ENCODE measurements at places on chromosomes 12 and 14.

DNA sequence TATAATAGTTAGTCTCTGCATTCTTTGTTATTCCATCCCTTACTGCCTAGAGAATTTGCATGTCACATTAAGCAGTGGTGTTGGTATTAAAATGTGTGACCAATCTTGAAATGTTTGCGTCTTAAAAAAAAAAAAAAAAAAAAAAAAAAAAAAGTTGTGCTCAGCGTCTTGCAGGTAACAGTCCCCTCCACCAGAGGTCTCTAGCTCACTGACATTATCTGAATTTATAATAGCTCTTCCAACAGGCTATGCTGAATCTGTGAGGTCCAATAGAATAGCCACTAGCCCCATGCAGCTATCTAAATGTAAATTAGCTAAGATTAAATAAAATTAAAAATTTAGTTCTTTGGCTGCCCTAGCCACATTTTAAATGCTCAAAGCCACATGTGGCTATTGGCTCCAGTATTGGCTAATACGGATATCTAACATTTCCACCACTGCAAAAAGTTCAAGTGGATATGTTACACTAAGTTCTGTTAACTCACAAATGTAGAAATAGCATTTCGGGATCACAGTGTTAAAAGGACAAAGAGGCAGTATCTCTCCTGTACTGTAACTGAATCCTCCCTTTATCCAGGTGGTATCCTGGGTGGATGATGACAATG is 28.7 kb downstream of the NKX2-8 start:
- H3K4me3 ChIP-seq: no peak overlapping the region
- H3K27ac ChIP-seq: no peak overlapping the region
- peak; percentile 49 for DNase-seq
- no peaks in the 10 kb centered on the region for H3K36me3 ChIP-seq

DNA sequence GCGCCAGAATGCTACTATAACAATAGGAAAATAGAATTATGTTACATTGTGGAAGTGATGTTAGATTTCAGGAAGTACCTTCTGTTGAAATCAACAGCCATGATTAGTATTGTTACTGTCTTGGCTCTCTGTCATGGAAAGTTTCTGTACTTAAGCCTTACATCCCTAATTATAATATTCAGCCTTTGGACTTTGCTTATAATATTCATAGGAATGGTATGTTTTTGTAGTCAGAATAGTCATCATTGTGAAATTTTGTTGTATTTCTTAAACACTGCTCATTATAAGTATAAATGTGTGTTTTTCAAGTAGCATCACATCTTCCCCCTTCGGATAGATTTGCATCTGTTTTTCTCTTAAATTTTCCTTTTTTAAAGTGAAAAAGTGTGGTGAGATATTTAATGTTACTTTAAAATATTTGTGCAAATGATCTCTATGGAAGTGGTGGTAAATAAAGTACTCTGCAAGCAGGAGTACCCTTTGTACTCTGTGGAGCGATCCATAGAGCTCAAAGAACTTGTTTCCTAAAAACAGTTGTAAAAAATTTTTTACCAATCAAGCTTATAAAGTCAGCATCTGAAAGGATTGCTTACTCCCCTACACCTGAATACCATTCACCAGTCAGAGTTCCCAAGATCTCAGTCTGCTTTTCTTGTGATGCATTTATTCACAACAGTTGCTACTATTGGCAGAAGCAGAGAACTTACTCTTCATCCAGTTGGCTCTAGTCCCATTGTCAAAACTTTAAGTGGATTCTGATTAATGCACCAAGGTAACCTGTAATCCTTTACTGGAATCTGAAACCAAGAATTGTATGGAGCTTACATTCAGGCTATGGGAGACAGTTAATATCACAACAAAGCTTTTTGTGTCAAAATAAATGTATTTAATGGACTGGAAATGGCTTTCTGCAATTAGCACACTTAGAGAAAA is 87.8 kb downstream of the RIC8B start:
- DNase-seq: peak; percentile 9
- no peaks in the 10 kb centered on the region for H3K27me3 ChIP-seq
- H3K4me1 ChIP-seq: no peaks in the 10 kb centered on the region
- no peak overlapping the region for H3K4me3 ChIP-seq
- H3K36me3 ChIP-seq: no peaks in the 10 kb centered on the region
- no peak overlapping the region for H3K27ac ChIP-seq

GRCh38 chr12:109731231-109731731 is 17.7 kb downstream of the FAM222A start:
- H3K36me3 ChIP-seq: no peaks in the 10 kb centered on the region
- no peaks in the 10 kb centered on the region for H3K4me1 ChIP-seq
- no peak overlapping the region for H3K27ac ChIP-seq

- no peak overlapping the region for H3K27ac ChIP-seq
- H3K4me3 ChIP-seq: no peak overlapping the region
- no peaks in the 10 kb centered on the region for H3K4me1 ChIP-seq
- H3K36me3 ChIP-seq: no peaks in the 10 kb centered on the region
- peak; percentile 70 for DNase-seq
These were observed 357.1 kb upstream of the MGAT4C start for GRCh38 chr12:86613311-86613710.

GRCh38 chr12:59579631-59580030 is 16.2 kb upstream of the SLC16A7 start:
- no peaks in the 10 kb centered on the region for H3K27me3 ChIP-seq
- no peak for DNase-seq
- H3K4me1 ChIP-seq: no peaks in the 10 kb centered on the region
- H3K27ac ChIP-seq: no peak overlapping the region

- H3K36me3 ChIP-seq: peaks cover 2% of the 10 kb centered on the region
- no peaks in the 10 kb centered on the region for H3K4me1 ChIP-seq
- H3K27me3 ChIP-seq: no peaks in the 10 kb centered on the region
These were observed 15.3 kb downstream of the PDE3A start for GRCh38 chr12:20383612-20384011.

DNA sequence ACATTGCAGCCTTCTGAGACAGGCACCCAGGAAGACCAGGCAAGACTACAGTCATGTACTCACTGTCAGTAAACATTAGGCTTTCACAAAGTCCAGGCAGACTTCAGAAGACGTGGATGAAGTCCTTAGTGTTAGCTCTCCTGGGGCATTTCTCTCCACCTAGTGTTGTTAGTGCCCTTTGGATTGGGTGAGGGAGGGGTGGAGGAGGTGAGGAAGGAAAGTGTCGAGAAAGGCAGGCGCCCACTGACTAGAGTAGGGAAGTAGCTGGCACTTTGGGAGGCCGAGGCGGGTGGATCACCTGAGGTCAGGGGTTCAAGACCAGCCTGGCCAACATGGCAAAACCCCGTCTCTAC is 20.2 kb downstream of the TMEM229B start:
- no peak overlapping the region for H3K4me3 ChIP-seq
- H3K27ac ChIP-seq: no peak overlapping the region
- H3K36me3 ChIP-seq: no peaks in the 10 kb centered on the region
- DNase-seq: no peak
- peaks cover 5% of the 10 kb centered on the region for H3K27me3 ChIP-seq

- DNase-seq: no peak
- no peaks in the 10 kb centered on the region for H3K27me3 ChIP-seq
- H3K4me3 ChIP-seq: no peak overlapping the region
- no peaks in the 10 kb centered on the region for H3K36me3 ChIP-seq
These were observed 80.8 kb downstream of the GALNT9 start for GRCh38 chr12:132248453-132249167.

DNA sequence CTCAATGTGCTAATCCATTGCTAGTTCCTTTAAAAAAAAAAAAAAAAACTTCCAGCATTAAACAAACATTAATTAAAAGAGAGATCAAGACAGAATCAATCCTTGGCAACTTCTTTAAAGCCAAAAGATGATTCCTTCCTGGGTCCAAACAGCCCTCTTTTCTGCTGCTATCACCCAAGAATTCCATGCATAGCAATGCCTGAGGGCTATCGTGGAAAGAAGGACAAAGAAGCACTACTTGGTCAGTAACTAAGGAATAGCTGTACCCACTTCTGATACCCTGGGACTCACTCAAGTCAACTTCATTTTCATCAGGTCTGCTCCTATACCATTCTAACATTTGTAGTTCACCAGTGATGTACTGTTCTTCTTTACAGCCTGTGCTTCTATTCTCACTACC is 51.8 kb downstream of the SLC38A2 start:
- H3K27me3 ChIP-seq: no peaks in the 10 kb centered on the region
- H3K4me1 ChIP-seq: peaks cover 10% of the 10 kb centered on the region
- H3K27ac ChIP-seq: no peak overlapping the region
- no peak for DNase-seq
- no peak overlapping the region for H3K4me3 ChIP-seq
- H3K36me3 ChIP-seq: no peaks in the 10 kb centered on the region

- no peaks in the 10 kb centered on the region for H3K36me3 ChIP-seq
- H3K4me3 ChIP-seq: no peak overlapping the region
- no peak overlapping the region for H3K27ac ChIP-seq
- no peak for DNase-seq
These were observed 69.0 kb downstream of the SSPN start for GRCh38 chr12:26264215-26264838.

- no peak overlapping the region for H3K4me3 ChIP-seq
- no peak overlapping the region for H3K27ac ChIP-seq
- no peaks in the 10 kb centered on the region for H3K4me1 ChIP-seq
- peak; percentile 32 for DNase-seq
- H3K27me3 ChIP-seq: no peaks in the 10 kb centered on the region
These were observed 35.5 kb upstream of the PPFIBP1 start for GRCh38 chr12:27488479-27488878.

DNA sequence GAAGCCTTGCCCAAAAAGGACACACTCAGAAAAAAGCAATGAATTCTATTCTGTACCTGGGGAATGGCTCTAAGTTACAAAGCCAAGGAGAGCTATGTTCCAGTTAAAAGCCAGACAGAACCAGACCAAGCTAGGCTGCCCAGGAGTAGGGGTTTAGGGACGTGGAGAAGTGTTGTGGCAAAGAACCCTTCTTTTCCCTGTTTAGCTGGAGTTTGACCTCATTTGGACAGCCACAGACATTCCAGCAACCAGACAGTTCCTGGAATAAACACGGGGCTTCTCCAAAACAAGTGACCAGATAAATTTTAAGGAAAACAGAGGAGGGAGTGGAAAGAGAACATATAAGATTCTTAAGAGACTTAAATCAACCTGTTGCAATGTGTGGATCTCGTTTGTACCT is 62.3 kb downstream of the GCH1 start:
- no peaks in the 10 kb centered on the region for H3K27me3 ChIP-seq
- no peaks in the 10 kb centered on the region for H3K36me3 ChIP-seq
- no peak for DNase-seq

- no peak overlapping the region for H3K27ac ChIP-seq
- no peaks in the 10 kb centered on the region for H3K27me3 ChIP-seq
- H3K36me3 ChIP-seq: no peaks in the 10 kb centered on the region
- peaks cover 6% of the 10 kb centered on the region for H3K4me1 ChIP-seq
These were observed 69.4 kb upstream of the BDKRB2 start for GRCh38 chr14:96135285-96135684.

GRCh38 chr14:84814391-84814790 is 715.6 kb upstream of the FLRT2 start:
- no peak for DNase-seq
- no peak overlapping the region for H3K27ac ChIP-seq
- H3K4me3 ChIP-seq: no peak overlapping the region
- H3K36me3 ChIP-seq: no peaks in the 10 kb centered on the region
- H3K4me1 ChIP-seq: no peaks in the 10 kb centered on the region
